Fibroblast of skin of right biceps (primary cell): ENCODE measurements at places on chromosomes 16 and 17.

DNA sequence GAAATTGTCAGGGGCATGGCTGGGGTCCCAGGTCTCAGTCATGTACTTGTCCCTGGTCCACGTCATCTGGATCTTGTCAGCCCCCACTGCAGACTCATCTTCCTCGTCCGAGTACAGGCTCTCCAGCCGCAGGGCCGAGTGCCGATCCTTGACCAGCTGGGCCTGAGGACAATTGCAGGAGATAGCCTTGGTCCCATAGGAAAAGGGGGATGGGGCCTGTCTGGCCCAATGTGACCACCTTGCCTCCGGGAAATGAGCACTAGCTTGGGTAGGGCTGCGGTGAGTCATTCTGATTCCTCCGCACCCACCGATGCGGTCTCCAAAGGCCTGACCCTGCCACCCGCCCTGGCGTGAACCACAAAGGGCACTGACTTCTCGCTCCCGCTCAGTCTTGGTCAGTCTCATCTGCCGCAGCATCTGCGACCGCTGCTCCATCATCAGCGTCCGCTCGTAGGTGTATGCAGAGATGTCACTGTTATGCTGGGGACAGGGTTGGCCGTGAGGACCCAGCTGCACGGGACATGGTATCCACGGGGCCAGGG, 1.5 kb upstream of the LCAT start:
- DNase-seq = no peak

DNA sequence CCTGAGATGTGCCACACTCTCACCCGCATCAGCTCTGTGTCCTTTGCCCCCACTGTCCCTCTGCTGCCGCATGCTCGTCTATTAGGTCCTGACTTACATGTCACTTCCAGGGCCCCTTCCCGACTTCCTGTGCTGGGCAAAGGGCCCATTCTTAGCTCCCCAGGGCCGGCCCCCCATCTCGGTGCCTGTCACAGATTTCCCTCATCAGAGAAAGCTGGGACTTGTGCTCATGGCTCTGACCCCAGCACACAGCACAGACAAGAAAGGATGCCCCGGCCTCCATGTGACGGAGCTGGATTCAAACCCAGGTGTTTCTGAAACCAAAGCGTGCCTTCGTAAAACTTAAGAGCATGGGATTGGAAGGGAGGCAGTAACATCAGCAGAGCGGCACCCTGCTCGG, 5.9 kb upstream of the MAPK7 start:
- DNase-seq = no peak

GRCh38 chr17:68306819-68307218, 15.5 kb downstream of the ARSG start:
- DNase-seq = no peak

DNA sequence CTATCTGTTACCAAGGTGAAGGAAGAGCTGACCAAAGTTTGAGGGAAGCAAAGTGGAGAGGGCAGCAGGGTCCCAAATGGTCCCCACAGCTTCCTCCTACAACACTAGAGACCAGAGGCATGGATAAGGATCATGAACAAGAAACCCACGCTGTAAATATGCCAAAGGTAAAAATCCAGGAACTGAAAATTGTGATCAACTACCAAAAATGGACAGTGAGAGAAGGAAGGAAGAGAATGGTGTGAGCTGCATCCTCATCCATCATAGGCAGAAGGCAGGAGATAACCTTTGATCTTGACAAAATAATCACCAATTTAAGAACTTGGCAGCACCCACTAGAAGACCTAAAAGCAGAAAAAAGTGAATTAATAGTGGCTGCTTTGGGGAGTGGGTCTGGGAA, 66.2 kb downstream of the CYTH1 start:
- DNase-seq = no peak

DNA sequence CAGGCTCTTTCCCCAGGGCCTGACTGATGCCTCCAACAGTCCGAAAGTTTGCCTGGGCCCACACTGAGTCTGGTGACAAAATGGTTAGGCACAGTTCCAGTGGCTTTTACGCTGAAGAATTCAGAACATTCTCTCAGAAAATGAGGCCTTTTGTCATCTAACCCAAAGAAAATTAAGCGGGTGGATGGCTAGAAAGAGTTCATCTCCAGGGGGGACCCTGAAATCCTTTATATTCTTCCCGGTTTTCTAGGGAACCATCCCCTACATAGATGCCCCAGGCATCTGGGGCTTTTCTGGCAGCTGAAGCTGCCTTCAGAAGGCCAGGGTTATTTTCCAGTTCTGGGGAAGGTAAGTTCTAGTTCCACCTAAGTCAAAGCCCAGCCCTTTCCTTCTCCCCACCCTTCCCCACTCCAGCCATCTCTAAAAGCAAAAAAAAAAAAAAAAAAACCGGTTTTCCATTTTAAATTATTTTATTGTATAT, 2.2 kb downstream of the RASD1 start:
- DNase-seq = no peak

- DNase-seq = no peak
Observed at GRCh38 chr16:70777496-70777895, 23.5 kb downstream of the VAC14 start.

DNA sequence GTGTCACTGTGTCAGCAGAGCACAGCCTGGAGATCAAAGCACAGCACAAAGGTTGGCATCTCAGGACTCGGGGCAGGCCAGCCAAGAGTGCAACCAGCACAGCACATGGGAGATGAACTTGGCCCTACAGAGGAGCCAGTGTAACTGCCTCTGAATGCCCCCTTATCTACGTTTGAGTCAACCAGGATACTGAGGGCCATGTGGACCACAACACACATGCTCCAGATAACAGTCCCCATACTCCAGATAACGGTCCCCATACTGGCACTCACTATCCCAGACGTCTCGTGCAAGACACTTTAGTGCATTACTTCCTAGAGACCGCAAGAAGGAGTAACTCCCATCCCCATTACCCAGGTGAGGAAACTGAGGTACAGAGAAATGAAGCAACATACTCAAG, 88.2 kb downstream of the XYLT1 start:
- no peak for DNase-seq
